ENCODE measurements at places on chromosomes 6 and 20. TPM values are rescaled to one million over a fixed set of nuclear protein-coding genes. Genes with fewer than 3 reads are reported as not detected.
A peak's percentile ranks its signal among the peaks of the same experiment; 100 is the strongest.

GRCh38 chr6:129186988-129187387 is 304.1 kb downstream of the LAMA2 start:
- no peak for DNase-seq

- DNase-seq = no peak
These were observed 967 bp downstream of the SMPDL3A start for GRCh38 chr6:122790028-122790422.

The GSTA1 gene
- total RNA-seq = not detected

The FNDC11 gene
- 0.14 TPM for total RNA-seq

The PRRT1 gene
- 0.28 TPM for total RNA-seq

GRCh38 chr6:4727671-4728435 is 48.4 kb upstream of the CDYL start:
- DNase-seq = peak; percentile 44

GRCh38 chr20:41889126-41889843 is 271.1 kb upstream of the CHD6 start:
- no peak for DNase-seq

The ENPP1 gene
- total RNA-seq = 0.15 TPM

The NKAPL gene
- total RNA-seq = not detected

GRCh38 chr6:13924146-13924948 is 405 bp upstream of the RNF182 start:
- peak; percentile 54 for DNase-seq

DNA sequence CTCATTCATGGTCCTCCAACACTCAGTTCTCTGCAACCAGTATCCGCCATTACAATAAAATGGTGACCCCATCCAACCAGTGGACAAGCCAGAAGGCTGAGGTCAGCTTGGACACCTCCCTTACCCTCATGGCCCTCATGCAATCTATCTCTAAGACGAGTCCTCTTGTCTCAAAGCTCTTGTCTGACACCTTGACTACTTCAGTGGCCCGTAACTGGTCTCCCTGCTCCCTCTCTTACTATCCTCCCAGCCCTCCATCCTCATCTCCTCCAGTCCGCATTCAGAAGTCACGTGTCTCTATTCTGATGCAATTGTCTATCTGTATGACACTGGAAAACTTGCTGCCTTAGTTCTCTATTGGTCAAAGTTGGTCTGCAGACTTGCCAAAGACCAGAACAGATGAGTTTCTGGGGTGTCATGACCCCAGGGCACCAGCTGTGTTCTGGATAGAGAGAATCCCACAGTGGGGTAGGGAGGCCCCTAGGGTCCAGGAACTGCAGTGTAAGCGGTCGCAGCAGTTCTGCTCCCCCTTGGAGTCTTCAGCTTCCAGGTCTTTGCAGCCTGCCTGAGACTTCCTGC is 59.6 kb upstream of the RNF24 start:
- DNase-seq = no peak

The SERAC1 gene
- total RNA-seq = 5.1 TPM

The LSM14B gene
- total RNA-seq = 34.6 TPM

GRCh38 chr6:141610741-141611140 is 522.0 kb upstream of the GJE1 start:
- no peak for DNase-seq

GRCh38 chr6:126261792-126262421 is 78.0 kb upstream of the CENPW start:
- no peak for DNase-seq

- DNase-seq = no peak
These were observed 246.9 kb downstream of the PACRG start for GRCh38 chr6:162974685-162975084.

GRCh38 chr6:105193647-105194046 is 13.8 kb upstream of the POPDC3 start:
- DNase-seq = no peak

DNA sequence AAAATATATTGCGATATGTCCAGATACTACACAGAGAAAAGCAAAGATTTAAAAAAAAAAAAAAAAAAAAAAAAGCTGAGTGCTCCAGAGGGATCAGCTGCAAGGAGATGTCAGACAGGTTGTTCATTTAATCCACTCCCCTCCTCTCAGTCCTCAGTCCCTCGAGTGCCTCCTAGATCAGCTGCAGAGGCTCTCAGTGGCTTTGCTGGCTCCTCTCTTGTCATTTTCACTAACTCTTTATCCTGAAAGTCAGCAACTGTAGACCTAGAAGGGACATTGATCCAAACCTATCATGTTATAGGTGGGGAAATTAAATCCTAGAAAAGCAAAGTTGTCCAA is 61.6 kb downstream of the KIAA0319 start:
- no peak for DNase-seq

- DNase-seq = no peak
These were observed 10.7 kb upstream of the MLIP start for GRCh38 chr6:54100411-54101006.

- no peak for DNase-seq
These were observed 43.6 kb downstream of the SLC24A3 start for GRCh38 chr20:19256085-19256484.

- no peak for DNase-seq
These were observed at the start of gene XKR7 for GRCh38 chr20:31967830-31968249. Gene XKR7 (plus strand): TSS chr20:31968151. CDS start chr20:31968176, 25 bp downstream.

GRCh38 chr20:2507875-2508630 is 662 bp downstream of the ZNF343 start:
- DNase-seq = no peak

DNA sequence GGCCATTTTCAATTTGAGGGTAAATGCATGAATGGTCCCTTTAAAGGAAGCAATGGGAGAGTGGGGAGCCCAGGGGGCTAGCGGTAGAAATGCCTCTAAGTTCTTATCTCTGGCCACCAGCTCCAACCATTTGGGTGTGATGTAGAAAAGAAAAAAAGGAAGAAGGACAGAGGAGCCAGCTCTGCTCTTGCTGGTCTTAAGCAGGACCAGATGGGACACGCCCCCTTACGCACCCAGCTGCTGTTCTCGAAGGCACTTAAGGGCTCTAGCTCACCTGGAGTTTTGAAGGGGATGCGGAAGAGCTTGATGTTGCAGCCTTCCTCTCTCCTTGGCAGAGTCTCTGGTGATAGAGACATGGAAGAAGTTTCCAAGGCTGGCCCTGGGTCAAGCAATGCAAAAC is 59.5 kb upstream of the RNF144B start:
- no peak for DNase-seq

DNA sequence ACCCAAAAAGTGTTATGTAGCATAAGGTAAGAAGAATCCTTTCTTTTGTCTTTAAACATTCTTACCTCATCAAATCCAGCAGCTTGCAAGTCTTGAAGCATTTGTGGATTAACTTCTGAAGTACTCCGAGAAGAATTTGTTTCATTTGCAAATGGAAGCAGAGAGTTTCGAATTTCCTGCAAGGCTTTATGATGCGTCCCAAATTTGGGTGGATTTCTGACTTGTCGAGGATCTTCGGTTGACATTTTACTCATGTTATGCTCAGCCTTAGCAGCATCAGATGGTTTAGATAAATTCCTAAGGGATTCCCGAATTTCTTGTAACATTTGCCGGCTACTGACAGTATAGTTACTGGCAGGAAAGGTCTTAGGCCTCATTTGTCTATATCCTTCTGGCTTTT is 16.2 kb downstream of the LATS1 start:
- DNase-seq = no peak

The CD93 gene
- 0.54 TPM for total RNA-seq

GRCh38 chr6:105596284-105596755 is 193.4 kb upstream of the PREP start:
- DNase-seq = no peak

DNA sequence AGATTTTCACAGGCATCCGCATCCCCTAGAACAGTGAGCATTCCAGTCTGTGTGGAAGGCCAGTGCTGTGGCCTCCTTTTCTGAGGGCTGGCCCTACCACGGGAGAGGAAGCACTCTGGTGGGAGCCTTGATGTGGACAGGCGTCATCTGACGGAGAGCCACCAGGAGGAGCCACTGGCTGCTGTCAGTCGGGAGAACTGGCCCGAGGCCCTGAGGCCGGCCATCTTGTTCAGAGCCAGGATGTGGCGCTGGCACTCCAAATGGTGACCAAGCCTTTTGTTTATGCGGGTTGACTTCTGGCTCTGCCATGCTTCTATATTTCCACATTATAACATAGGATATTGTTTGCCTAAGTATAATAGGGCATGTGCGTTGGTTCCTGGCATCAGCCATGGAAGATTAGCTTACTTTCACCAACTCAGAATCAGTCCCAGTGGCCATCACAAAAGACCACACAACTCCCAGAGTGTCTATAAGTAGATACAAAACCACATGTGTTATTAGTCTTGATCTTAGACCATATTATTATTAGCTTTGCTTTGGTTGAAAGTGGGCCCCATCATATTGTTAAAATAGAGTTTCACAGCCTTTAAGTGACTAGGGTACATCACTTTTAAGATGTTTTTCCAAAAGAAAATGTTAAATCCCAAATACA is 273.9 kb upstream of the TAB2 start:
- peak; percentile 62 for DNase-seq

All from activated CD8-positive, alpha-beta memory T cell treated with anti-CD3 and anti-CD28 coated beads, Interleukin-2, amount 10 ng/mL, durations not matched to agents 7 days and 5 days (primary cell).